KBM-7 (cell line): ENCODE measurements at places on chromosomes 4 and X.

DNA sequence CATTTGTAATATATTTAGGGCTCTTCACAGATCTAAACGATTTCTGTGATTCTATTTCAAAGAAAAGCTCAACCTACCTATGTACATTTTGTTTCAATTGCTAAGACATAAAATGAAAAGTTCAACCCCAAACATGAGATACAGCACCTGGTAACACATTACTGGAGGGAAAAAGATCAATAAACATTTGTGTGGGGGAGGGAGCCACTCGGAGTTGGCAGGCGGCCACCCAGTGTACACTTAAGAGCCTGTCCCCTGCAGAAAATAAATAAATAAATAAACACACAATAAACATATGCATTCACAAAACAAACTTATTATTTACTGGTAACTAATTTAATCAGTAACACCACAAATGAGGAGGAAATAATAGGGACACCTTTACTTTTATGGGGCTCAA, 19.3 kb downstream of the PRSS48 start:
- no peak for DNase-seq

GRCh38 chrX:11040405-11040804, 70.7 kb upstream of the HCCS start:
- no peak for DNase-seq

- DNase-seq, result no peak
Measured at GRCh38 chr4:168162604-168163003, 70.3 kb downstream of the ANXA10 start.

- no peak for DNase-seq
Measured at GRCh38 chr4:147332091-147332490, 148.8 kb upstream of the EDNRA start.

GRCh38 chr4:85828027-85828890, 353.3 kb downstream of the ARHGAP24 start:
- DNase-seq, result no peak
